ENCODE measurements at places on chromosomes 6 and 20.

DNA sequence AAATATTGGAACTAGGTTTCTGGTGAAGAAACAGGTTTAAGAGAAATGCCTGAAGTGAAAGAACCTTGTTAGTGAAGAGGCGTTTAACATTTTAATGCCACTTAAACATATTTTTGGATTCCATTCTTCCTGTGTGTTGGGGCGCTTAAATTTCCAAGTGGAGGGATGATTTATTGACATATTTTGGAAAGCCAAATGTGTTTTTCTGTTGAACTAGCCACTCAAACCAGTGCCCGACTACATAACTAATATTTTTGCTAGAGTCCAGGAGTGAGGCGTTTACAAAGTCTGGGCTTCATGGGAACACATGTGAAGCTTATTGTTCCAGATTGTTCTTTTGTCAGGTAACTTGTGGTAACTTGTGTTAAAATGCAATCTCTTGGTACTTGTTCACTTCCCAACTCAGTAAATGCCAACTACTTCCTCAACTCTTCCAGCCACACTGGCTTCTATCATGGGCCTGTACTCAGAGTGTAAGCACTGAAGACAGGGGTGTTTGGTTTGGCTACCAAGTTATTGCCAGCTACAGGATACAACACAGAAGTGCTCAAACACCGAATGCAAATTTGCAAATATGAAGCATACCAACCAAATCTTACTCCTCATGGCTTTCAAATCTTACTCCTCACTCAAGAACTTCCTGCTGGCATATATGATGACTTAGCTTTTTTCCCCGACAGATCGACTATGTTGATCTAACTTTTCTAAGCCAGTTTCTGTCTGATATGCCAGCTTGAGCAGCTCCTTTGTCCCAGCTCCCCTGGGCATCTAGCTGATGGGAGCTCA, 2.0 kb upstream of the ZNFX1 start:
- no peak for DNase-seq

- no peak for DNase-seq
Observed at GRCh38 chr6:87904011-87904410, 143.6 kb upstream of the SPACA1 start.

DNA sequence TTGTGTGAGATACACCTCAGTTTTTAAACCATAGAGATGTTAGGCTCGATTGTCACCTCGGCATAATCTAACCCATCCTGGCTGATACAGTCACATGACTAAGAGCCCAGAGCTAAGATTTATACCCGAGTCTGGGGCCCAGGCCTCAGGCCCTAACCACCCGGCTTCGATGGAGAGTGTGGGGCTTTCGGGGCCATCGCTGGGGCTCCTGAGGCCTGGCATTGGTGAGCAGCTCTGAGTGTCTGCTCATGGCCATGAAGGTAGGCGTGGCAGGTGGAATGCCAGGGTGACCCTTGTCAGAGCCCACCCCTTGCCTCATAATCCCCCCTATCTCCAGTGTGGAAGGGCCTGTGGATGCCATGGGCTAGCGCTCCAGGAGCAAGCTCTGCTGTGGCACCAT, 164.3 kb downstream of the BMP7 start:
- no peak for DNase-seq

GRCh38 chr6:118843685-118844390, 50.1 kb upstream of the ASF1A start:
- DNase-seq = no peak

GRCh38 chr6:21740376-21741124, 147.0 kb downstream of the SOX4 start:
- DNase-seq = no peak

- DNase-seq = no peak
Observed at GRCh38 chr6:129621252-129621651, 88.7 kb downstream of the ARHGAP18 start.

DNA sequence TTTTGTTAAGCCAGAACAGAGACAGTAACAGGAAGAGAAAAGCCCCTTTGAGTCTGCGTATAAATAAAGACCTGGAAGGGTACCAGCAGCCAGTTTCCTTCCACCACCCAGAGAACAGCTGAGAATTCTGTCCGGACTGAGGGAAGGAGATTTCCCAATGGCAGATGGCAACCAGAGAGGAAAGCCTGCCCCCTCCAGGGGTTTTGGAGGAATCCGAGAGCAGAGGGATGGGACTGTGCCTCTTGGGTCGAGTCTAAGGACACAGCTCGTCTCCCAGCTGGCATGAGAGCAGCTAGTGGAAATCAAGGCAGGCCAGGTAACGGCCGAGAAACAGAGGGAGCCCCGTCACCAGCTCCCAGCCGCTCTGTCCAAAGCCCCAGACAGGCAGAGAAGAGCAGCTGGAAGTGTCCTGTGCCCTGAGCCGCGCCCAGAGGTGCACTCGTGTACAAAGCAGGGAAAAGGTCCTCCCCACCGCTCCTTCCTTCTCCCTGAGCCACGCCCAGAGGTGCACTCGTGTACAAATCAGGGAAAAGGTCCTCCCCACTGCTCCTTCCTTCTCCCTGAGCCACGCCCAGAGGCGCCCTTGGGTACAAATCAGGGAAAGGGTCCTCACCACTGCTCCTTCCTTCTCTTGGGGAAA, 134.0 kb upstream of the SNX9 start:
- no peak for DNase-seq

DNA sequence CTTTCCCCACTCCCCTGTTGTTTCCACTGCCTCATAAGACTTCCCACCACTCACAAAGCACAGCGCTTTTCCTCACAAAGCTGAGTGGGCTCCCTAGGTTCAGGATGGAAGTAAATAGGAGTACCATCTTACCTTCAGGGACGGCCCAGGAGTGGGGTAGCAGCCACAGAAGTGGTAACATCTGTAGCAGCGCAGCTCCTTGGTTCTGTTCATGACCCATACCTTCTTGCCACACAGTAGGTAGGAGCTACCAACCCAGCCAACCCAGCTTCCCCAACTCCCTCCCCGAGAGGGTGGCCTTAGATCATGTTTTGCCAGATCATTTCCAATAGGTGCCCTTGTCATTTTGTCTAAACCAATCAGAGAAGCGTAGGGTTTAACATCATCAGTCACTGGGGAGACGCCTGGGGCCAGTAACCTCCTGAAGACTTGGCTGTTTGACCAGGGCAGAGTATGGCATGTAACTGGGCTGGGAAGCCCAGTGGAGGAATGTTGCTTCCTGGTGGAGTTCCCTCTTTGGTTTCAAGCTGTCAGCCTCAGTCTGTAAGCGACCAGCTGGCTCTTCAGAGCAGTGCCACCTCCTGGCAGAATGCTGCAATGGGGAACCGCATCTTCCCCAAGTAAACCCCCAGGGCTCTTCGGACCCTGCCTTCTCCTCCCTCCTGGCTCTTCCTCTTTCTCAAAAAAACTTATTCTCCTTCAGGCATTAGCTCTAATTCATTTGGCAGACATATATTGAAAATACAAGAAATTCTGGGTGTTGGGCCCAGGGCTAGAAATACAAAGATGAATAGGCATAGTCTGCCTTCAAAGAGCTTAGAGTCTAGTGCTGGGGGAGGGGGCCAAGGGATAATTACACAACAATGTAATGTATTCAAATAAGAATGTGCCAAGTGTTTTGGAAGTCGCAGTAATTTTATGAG, at the start of gene HLA-DMA:
HLA-DMA (minus strand) TSS at position 281 of the 923 bp plus-strand sequence; CDS start at position 220, 61 bp downstream.
- peak; percentile 17 for DNase-seq

- no peak for DNase-seq
Observed at GRCh38 chr6:16602035-16602434, 159.2 kb downstream of the ATXN1 start.

DNA sequence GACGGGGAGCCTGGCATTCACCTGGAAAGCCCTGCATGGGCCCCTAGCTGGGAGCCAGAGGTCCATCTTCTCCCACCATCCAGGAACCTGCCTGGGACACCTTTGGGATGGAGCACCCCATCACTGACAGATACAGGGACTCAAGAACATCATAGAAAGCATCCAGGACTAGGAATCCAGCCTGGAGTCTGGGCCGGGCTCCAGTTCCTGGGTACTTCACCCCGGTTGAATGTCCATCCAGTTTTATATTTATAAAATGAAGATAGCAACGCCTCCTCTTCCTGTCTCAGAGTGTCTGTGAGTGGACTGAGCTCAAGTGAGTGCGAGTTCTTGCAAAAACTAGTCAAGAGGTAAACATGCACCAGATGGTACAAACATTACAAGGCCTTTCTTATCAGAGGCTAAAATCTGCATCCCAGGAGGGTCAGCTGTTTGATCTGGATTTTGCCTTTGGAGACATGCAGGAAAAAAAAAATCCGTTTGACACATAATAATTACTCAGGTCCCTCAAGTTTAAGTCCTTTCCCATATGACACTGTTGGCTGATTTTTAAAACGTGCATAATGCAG, 27.4 kb downstream of the ZC3H12D start:
- no peak for DNase-seq

DNA sequence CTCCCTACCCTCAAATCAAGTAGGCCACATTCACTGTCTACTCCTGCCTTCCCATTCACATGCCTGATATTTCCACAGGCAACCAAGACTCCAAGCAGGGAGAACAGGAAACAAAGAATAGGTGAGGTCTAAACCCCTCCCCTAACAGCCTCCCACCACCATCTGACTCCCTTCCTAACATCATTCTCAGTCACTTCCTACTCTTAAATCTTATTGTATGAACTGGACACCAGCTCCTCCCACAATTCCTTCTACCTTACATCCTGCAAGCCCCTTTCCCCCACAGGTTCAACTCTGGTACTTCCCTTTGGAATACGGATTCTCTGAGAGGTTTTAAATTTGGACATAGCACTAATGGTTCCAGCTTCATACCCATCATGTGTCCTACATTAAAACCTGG, 944 bp upstream of the C6orf136 start:
- DNase-seq = no peak

GRCh38 chr6:118288355-118289124, 259.6 kb upstream of the PLN start:
- DNase-seq = no peak

DNA sequence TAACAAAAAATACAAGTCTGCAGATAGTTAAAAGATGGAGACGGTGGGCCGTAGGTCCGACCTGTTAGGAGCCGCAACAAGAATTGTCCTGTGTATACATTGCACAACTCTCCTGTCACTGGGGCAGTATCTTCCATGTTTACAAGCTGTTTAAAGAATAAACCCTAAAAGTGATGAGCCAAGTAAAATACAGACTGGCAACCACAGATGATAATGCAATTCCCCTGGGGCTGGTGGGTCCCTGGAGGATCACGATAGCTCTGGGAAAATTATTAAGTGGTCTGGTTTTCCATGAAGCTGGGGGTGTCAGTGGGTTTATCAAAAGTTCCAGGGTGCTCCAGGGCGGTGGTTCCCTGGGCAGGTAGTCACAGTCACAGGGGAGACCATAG, 8.1 kb upstream of the FAM50B start:
- no peak for DNase-seq

All from NCI-H1694 treated with DMSO at 0.1 percent for 48 hours (cell line).